ENCODE measurements at places on chromosomes 4 and X. TPM values are rescaled to one million over a fixed set of nuclear protein-coding genes. Genes with fewer than 3 reads are reported as not detected.

- no peaks in the 10 kb centered on the region for H3K36me3 ChIP-seq
- DNase-seq, result no peak
- no peak overlapping the region for H3K27ac ChIP-seq
- H3K4me3 ChIP-seq, result no peak overlapping the region
- no peaks in the 10 kb centered on the region for H3K27me3 ChIP-seq
These were observed 114.6 kb downstream of the RBM47 start for GRCh38 chr4:40515037-40515397.

SMARCA1 gene
- 190 TPM for total RNA-seq

HSD17B13 gene
- 0.81 TPM for total RNA-seq

- no peaks in the 10 kb centered on the region for H3K36me3 ChIP-seq
- DNase-seq, result peak; percentile 51
- no peak overlapping the region for H3K4me3 ChIP-seq
These were observed 16.8 kb downstream of the FGFR3 start for GRCh38 chr4:1809754-1810502.

SLC38A5 gene
- 2.5 TPM for total RNA-seq

DNA sequence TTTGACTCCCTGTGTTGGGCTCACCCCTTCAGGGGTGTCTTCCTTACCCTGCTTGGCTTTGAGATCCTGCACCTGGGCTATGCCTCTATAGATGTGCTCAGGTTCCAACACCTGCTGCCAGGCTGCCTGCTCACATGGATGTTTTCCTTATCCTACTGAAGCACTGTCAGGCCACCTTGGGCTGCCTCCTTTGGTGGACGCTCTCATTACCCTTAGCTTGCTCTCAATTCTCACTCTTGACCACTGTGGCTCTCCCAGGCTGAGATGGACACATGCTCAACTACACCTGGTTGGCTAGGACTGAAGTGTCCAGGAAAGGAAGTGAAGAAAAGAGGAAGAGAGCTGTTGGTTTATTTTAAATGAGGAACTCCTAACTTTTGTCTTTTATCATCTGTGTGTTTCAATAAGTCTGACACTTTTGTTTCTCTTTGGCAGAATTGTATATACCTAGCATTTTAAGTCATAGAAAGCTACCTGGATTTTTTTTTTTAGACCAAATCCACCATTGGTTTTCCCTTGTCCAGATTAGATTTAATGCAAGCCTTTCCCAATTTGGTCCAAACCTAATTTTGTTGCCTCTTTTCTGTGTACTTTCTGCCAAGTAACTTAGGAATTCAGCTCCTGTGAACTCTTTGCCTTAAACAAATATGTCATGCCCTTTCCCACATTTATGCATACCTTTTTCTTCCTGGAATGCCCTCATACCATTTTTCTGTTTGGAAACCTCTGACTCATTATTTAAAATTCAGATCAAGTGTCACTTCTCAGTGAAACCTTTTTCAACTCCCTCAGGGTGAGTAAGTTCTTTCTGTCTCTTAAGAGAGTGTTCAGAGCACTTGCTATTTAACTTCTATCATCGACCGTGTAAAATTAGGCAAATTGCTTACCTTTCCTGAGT lies 175.8 kb downstream of the GC start:
- no peak for DNase-seq
- no peak overlapping the region for H3K4me3 ChIP-seq
- no peaks in the 10 kb centered on the region for H3K36me3 ChIP-seq
- no peak overlapping the region for H3K27ac ChIP-seq
- H3K4me1 ChIP-seq, result no peaks in the 10 kb centered on the region

DNA sequence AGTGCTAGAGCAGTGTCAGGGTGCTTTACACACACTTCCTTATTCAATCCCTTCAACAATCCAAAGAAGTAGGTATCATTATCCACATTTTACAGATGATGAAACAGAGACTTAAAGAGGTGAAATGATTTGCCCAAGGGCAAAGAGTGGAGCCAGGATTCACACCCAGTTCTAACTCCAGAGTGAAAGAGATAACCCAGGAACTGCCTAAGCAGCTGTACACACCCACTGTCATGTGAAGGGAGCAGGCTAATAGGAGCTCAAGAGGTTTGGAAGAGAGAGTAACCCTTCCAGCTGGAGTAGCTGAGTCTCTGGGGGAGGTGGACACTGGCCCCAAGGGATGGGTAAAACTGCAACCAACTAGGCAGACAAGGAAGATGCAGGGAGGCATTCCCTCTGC lies 92.5 kb downstream of the FBXL5 start:
- no peaks in the 10 kb centered on the region for H3K27me3 ChIP-seq
- no peak overlapping the region for H3K27ac ChIP-seq
- no peak for DNase-seq

USP51 gene
- total RNA-seq, result 13.3 TPM

DNA sequence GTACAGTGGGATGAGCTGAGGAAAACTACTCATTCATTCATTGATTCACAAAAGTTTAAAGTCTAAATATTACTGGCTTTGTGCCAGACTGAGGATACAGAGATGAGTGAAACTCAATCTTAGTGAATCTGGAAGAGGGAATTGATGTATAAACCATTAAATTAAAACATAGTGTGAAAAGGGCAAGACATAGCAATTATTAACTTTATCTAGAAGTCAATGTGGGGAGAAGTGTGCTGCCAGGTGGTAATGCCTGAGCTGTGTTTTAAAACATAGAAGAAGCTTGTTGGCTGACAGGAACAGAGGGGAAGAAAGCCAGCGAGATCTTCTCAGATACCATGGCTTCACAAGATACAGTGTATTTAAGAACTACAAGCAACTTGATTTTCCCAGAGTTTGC lies 153.4 kb downstream of the BMPR1B start:
- H3K4me1 ChIP-seq, result no peaks in the 10 kb centered on the region
- H3K4me3 ChIP-seq, result no peak overlapping the region
- DNase-seq, result no peak
- no peaks in the 10 kb centered on the region for H3K36me3 ChIP-seq

- no peak overlapping the region for H3K27ac ChIP-seq
- no peaks in the 10 kb centered on the region for H3K4me1 ChIP-seq
- no peak for DNase-seq
- H3K36me3 ChIP-seq, result no peaks in the 10 kb centered on the region
These were observed 349.2 kb downstream of the BMPR1B start for GRCh38 chr4:95107004-95107403.

C4orf54 gene
- total RNA-seq, result 0.39 TPM

IL3RA gene
- total RNA-seq, result 5.5 TPM

SNCA gene
- 1.5 TPM for total RNA-seq

DNA sequence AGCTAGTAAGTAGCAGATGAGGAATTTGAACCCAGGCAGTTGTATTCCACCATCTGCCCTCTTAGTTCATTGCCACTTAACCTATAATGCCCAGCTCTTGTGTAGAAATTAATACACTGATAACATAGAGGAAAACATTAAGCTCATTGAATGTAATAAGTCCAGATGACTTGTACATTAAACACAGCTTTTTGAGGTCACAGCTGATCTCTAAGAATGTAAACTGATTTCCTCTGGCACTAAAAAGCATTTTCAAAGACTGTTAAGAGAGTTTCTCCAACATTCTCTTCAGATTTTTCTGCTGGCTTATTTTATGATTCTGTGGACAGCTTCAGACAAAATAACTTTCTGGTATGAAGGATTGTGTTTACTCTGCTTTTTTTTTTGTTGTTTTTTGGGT lies 42.7 kb downstream of the HPRT1 start:
- H3K27me3 ChIP-seq, result no peaks in the 10 kb centered on the region
- no peaks in the 10 kb centered on the region for H3K36me3 ChIP-seq
- H3K4me3 ChIP-seq, result no peak overlapping the region
- no peak for DNase-seq
- peaks cover 3% of the 10 kb centered on the region for H3K4me1 ChIP-seq
- H3K27ac ChIP-seq, result no peak overlapping the region

DNA sequence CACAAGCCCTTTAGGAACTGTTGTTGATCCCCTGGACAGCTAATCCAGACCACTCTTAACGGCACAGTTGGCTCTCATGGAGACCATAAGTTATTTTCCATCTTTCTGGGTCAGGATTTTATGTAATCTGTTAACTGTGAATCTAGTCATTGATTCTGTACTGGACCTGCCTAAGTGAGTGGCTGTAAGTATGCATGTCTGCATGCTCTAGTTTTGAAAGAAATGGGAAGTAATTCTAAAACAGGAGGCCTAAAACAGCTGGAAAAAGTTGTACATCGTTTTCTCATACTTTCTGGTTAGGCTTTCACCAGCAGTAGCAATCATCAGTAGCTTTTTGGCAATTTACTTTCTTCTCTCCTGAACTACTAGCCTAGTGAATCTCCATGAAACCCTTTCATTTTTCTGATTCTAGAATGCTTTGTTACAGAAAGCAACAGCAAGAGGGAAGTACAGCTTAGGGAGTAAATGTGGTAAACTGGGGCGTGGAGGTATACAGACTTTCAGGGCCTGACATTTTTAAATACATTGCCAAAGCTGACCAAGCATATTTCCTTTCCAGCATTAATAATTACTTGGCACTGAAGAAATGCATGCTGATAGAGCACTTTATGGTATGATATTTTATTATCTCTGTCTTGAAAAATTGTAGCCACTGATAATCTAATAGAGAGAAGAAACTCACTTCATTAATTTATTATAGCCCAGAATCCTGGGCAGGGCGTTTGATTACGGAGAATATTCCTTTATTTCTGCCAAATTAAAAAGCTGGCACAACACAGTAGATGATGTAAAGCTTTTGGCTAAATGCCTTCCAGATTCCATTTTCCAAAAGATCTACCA lies 202.7 kb downstream of the BANK1 start:
- H3K4me1 ChIP-seq, result no peaks in the 10 kb centered on the region
- no peaks in the 10 kb centered on the region for H3K36me3 ChIP-seq
- H3K27me3 ChIP-seq, result no peaks in the 10 kb centered on the region
- no peak overlapping the region for H3K27ac ChIP-seq

SCRG1 gene
- total RNA-seq, result 22.9 TPM

DNA sequence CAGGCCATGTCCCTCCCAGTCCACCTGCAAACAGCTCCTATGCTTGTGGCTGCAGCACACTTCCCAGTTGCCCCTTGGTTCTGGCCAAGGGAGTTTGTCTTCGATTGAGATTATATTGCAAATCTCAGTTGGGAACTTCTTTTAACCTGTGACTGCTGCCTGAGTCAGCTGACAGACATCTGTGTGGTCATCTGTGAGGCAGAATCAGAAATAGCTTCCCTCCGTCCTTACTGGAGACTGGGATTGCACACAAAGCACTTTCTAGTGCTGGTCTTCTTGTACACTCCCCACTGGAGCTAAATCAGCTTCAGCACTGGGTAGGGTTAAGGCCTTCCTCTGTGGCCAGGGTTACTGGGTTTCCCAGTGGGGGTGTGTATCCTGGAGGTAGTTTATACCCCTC lies 34.3 kb downstream of the ZNF330 start:
- no peak for DNase-seq
- no peak overlapping the region for H3K27ac ChIP-seq
- no peaks in the 10 kb centered on the region for H3K4me1 ChIP-seq
- no peaks in the 10 kb centered on the region for H3K27me3 ChIP-seq

DNA sequence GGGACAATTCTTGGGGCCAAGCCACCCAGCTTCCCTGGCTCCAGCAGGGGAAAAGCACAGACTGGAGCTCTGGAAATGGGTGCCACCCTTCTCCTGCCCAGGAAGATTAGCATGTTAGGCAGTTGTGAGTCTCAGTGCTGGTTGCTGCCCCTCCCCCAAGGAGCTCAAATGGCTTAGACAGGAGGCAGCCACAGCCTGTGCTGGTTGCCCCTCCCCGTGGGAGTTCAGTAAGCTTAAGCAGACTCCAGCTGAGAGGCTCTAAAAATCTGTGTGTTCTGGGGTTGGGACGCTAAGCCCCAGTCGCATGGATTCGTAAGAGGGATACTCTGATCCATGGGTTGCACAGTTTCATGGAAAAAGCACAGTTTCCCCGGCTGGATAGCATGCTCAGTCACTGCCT lies 92.7 kb upstream of the NDST3 start:
- H3K27me3 ChIP-seq, result no peaks in the 10 kb centered on the region
- H3K4me1 ChIP-seq, result no peaks in the 10 kb centered on the region
- no peak overlapping the region for H3K27ac ChIP-seq
- DNase-seq, result no peak
- no peak overlapping the region for H3K4me3 ChIP-seq

GRCh38 chr4:128869776-128870509 lies 60.4 kb downstream of the JADE1 start:
- H3K4me1 ChIP-seq, result no peaks in the 10 kb centered on the region
- H3K27ac ChIP-seq, result no peak overlapping the region
- no peak for DNase-seq
- H3K4me3 ChIP-seq, result no peak overlapping the region
- H3K27me3 ChIP-seq, result no peaks in the 10 kb centered on the region

DNA sequence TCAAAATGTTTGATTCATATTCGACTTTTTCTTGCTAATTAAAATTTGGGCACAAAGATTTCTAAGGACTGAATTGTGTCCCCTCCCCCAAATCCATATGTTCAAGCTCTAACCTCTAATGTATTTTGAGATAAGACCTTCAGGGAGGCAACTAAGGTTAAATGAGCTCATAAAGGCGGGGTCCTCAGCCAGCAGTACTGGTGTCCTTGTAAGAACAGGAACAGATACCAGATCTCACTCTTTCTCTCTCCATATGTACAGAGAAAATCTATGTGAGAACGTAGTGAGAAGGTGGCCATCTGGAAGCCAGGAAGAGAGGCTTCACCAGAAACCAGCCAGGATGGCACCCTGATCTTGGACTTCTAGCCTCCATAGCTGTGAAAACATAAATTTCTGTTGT lies 116.9 kb downstream of the VEGFC start:
- H3K27ac ChIP-seq, result no peak overlapping the region
- DNase-seq, result no peak
- H3K27me3 ChIP-seq, result no peaks in the 10 kb centered on the region
- H3K36me3 ChIP-seq, result no peaks in the 10 kb centered on the region
- H3K4me1 ChIP-seq, result peaks cover 7% of the 10 kb centered on the region

DNA sequence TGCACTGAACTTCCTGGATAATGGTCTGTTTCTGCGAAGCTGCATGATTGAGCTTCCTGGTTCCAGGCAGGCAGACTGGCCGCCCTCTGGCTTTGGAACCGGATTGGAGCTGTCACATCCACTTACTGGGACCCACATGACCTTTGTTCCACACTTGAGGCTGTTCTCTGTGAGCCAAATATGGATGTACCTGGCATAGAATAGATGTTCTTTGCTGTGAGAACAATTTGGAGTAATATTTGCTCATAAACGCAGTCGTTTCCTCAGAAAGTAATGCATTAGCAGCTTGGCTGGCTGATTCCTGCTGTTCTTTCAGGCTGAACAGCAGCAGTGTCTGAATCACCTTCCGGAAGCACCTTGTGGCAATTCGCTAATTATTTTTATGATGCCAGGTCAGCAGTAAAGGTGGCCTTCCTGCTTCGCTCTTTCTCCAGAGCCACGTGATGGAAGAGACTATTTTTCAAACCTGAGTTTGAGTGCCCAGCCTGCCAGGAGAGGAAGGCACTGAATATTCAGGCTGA lies 78.1 kb upstream of the BOD1L1 start:
- no peaks in the 10 kb centered on the region for H3K27me3 ChIP-seq
- peaks cover 4% of the 10 kb centered on the region for H3K4me1 ChIP-seq
- no peaks in the 10 kb centered on the region for H3K36me3 ChIP-seq
- no peak overlapping the region for H3K27ac ChIP-seq

SAGE1 gene
- total RNA-seq, result 5.5 TPM

DNA sequence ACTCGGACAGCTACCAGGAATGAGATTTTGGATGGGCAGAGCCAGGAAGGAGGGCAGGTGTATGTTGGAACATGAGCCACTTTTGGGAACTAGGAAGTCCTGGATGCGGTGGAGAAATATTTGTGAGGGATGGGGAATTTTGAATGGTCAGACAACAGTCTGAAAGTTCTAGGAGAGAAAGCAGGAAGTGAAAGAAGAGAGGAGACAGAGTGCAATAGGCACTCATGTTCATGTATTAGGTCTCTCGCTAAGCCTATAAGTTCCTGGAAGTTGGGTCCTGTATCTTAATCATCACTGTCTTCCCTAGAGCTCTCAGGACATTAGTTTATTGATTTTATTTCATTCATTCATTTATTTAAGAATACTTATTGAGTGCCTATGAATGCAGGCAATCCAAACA lies 65.7 kb upstream of the CITED1 start:
- no peaks in the 10 kb centered on the region for H3K4me1 ChIP-seq
- DNase-seq, result no peak
- H3K27me3 ChIP-seq, result no peaks in the 10 kb centered on the region
- H3K36me3 ChIP-seq, result no peaks in the 10 kb centered on the region
- H3K27ac ChIP-seq, result no peak overlapping the region

Data from testis (tissue), 5 donors.